ENCODE measurements at places on chromosomes 2 and 18.

GRCh38 chr2:64582774-64583340 lies 58.7 kb downstream of the AFTPH start:
- no peak for DNase-seq

DNA sequence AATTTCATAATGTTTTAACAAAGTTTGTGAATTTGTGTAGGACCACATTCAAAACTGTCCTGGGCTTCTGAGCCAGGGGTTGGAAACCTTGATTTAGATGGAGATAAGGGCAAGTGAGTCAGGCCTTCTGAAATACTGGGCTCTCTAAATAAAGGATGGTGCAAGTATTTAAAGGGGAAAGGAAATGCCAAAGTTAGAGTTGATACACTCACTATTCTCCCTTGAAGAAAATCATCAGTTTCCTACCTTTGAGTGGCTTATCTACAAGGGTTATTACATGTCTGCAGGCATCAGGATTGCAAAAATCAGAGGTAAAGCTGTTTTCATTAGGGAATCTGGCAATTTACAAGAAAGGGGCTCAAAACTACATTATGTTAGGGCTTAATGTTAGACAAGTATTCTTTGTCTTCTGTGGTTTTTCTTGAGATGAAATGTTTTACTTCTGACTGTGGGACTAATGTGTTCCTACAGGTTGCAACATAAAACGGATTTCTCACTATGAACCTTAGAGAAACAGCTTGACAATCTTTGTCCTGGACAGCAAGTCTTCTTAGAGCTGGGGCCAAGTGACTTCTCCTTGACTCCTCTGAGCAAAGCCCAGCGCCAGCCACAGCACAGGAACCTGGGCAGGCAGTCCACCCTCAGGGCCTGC lies 31.1 kb downstream of the RNU4ATAC start:
- no peak for DNase-seq

- no peak for DNase-seq
Measured at GRCh38 chr2:88729061-88729745, 37.7 kb downstream of the RPIA start.

GRCh38 chr2:54053830-54054229 lies 61.6 kb upstream of the ACYP2 start:
- no peak for DNase-seq

DNA sequence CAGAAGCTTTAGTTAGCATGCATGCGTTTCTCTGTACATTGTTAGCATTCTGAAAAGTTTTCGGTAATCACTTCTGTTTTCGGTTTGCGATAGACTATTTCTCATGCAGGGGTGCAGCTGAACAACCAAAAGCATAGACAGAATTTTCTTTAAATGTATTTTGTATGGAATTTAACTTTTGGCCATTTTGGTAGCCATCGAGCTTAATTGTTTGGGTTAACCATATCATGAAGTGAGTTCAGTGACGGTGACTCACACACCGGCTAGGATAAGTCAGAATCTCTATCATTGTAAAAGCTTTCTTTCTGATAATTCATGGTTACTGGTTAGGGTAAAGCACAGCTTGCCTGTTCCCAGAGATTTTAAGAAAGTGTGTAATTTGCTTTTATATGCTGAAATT lies 107.2 kb downstream of the CD226 start:
- DNase-seq, result no peak

DNA sequence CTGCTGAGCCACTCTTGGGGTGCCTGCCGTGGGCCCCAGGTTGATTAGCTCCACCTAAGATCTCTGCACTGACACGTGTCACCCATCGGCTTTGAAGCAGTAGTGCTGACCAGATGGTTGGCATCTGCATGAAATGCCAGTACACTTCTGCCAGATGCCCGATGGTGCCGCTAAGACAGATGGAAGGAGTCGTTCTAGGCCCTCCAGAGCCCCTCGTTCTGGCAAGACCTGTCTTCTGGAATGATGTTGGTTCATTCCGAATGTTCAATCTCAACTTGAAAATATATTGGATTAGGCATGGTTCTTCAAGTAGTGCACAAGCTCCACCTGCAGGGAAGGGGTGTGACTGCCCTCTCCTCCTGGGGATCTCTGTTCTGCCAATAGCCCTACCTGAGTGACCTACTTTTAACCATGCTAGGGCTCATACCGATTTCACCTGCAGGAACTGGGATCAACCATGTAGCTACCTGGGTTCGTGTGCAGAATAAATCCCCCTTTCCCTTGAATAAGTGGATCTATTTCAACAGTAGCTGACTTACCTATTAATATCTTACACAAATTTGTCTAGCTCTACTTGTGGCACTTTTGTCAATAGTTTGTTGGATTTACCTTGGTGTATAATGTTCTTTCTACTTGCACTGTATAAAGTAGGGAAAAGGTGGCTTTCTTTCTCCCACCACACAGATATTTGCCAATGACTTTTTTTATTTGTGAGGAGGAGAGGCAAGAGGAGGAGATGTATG lies 342.6 kb downstream of the CTNNA2 start:
- peak; percentile 13 for DNase-seq

- DNase-seq, result peak; percentile 60
Measured at GRCh38 chr2:174666845-174667244, 69.2 kb upstream of the WIPF1 start.

DNA sequence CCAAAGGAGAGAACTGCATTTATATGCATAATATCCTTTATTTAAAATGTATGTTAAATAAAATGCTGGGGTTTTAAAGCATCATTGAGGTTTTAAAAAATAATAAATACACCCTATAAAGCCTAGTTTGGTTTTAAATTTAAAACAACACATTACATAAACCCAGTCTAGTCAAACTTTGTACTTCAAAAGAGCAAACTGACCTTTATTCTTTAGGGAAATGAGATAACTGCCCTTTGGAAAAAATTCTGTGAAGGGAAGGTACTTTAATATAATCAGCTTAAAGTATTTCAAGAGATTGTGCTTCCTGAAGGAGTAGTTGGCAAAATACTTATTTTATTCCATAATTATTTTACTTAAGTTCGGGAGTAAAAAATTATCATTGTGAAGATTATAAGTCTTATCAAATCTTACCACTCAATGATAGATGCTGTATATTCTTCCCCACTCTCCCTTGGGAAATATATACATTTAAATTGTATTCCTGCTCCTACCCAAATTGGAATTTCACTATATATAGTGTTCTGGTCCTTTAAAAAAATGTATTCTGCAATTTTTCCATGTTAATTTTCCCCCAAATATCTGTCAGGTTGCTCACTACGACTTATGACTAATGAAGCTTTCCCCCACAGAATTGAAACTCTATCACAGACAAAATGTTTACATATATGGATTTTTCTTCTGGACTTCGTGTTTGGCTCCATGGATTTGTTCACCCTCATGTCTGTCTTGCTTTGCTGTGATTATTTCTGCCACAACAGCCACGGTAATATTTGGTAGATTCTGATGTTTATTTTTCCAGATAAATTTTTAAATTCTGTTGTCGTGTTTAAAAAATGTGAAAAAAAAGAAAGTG lies 42.1 kb downstream of the ZC3H6 start:
- DNase-seq, result no peak

DNA sequence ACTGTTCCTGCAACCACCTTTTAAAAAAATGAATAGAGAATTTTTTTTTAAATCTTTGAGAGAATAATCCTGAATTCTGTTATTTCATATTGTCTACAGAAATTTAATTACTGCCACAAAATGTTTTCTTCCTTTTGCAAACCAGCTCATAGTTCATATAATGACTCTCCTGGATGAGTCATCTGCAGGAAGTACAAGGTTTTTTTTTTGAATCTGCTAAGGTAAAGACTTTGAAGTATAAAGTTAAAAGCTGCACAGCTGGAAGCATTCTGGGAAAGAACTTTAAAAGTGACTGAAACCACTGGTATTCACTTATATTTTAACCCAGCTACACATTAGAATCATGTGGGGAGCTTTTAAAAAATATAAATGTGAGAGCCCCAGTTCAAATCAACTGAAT lies 25.4 kb downstream of the SESTD1 start:
- peak; percentile 31 for DNase-seq
